ENCODE measurements at places on chromosomes 2 and 18.

DNA sequence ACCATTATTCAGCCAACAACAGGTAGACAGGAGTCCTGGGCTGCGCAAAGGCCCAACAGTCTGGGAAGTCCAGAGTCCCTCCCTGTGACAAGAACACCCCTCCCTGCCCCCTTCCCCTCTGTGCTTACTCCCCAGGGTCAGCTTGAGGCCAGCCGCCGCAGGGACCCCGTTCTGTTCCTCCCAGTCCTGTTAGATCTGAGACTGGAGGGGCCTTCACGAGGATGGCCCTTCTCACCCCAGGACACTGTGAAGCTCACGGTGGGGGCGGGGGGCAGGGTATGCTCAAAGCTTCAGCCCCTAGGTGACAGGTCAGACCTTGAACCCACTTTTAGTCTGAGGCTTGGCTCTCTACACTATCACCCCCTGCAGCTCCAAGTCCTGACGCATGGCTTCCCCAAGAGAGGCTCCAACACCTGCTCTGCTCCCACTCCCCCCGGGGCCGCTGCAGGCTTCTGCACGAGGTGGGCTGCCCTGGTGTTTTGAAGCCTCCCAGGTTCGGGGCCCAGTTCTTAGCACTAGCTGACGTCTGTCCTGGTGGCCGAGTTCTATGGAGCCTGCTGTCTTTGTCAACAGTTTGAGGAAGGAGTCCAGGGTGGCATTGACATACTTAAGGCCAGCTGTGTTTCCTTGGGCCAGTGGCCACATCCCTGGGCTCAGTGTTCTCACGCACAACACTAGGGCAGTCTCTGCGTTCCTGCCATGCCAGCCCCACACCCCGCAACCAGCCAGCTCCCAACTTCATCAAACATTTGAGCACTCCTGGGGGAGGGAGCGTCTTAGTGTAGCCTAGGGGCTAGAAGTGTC is 37.2 kb upstream of the HPCAL1 start:
- no peak for DNase-seq

- no peak for DNase-seq
Observed at GRCh38 chr2:46520130-46520711, 40.9 kb downstream of the TMEM247 start.

DNA sequence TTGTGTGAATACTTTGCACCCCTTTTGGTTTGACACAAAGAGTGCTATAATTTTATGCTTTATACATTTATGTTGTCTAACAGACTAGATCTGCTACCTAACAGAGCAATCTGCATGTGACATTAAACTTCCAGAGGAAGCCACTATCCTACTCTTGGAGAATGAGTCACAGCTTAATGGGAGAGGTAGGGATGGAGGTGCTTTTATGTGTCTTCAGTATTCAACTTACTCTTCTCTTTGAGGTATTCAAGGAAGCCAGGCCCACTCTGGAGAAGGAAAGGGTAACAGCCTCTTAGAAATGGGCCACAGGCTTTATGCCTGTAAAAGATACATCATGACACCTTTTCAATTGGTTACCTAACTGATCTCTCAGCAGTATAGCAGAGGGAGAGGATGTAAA is 85.8 kb upstream of the NEUROD1 start:
- DNase-seq = no peak

DNA sequence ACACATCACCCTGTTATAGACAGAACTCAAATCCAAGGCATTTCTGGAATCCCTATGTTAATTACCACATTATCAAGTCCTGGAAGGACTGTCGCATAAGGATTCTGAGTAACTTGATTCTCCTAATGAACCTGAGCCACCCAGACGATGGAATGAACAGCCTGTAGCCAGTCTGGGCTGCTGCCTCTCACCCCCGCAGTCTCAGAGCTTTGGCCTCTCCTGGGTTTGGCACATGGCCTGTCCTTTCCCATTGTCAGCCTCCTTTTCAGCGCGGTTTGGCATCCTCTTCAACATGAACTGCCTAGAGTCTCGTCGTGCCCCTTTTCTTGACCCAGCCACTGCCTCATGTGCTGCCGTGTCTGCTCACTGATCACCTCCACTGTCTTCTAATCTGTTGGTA is 147.6 kb downstream of the SLC8A1 start:
- DNase-seq = no peak

DNA sequence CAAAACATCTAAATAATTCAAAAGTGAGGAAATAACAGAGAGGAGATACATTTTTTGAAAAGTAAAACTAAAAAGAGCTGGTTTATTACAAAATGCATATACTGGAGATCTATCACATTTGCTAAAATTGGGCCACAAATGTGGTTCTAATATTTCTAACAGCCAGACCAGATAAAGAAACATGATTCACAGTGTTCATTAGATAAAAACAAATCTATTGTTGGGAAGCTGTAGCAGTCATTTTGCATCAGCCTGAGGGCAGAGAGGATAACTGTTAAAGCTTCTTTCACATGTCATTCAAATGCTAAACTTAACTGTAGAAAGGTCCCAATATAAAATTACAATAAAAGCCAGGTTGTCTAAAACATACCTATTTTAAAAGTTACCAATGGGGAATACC is 148.3 kb downstream of the GULP1 start:
- DNase-seq = no peak

DNA sequence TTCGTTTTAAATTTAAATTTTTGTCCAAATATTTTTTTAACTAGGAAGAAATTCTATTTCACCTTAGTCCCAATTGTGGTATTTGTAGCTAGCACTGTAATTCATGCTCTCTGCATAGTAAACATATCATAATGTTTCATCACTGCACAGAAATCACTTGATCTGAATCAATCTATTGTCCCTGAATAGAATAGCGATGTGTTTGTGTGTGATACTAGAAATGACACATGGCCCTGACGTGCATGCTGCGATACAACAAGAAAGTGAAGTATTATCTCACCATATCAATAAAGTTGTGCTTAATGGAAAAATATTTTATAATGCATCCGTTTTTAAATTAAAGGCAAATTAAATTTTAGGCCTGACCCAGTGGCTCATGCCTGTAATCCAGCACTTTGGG is 10.0 kb downstream of the TTL start:
- DNase-seq = no peak

DNA sequence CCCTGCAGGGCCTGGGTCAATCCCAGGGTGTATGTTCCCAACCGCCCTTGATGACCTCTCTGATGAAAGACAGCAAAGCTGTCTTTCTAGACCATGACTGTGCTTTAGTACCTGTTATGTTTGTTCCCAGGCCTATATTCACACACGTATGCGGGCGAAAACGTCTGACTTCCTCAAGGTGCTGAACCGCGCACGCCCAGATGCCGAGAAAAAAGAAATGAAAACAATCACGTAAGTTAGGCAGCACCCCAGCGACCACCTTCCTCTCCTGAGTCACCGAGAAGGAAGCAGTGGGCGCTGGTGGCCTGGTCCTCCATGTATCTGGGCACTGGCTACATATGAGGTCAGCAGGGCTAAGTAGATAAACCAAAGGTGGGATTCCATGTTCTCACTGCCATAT is 11.1 kb upstream of the GPBAR1 start:
- no peak for DNase-seq

GRCh38 chr2:45889053-45889452 is 237.6 kb downstream of the PRKCE start:
- no peak for DNase-seq

DNA sequence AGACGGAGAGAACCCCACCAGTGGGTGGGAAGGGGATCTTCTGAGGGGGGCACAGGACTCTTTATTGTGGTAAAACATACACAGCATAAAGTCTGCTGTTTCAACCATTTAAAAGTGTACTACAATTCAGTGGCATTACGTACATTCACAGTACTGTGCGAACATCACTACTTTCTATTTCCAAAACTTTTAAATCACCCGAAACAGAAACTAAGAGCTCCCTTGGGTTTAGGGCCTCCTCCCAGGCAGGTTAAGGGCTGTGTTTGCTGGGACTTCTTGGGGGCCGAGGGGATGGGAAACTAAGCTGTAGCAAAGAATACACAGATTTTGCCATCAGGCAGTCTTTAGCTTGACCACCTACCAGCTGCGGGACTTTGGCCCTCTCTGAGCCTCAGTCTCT is 242.0 kb downstream of the HAUS1 start:
- no peak for DNase-seq

DNA sequence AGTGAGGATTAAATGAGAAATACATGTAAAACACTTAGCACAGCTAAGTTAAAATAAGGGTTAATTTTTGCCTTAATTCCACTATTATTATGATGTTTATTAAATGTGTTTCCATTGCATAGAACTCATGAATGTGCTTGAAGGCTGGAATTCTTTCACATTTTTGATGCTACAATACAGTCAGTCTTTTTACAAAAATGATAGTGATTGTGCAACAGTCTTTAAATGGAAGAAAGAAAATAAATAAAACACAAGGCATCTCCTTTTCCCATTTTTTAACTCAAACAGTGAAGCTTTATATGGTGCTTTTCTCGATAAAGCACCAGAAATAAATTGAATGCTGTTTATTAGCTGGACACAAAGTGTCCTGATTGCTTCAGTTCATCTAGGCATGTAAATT is 123.9 kb downstream of the MAP2 start:
- DNase-seq = no peak

DNA sequence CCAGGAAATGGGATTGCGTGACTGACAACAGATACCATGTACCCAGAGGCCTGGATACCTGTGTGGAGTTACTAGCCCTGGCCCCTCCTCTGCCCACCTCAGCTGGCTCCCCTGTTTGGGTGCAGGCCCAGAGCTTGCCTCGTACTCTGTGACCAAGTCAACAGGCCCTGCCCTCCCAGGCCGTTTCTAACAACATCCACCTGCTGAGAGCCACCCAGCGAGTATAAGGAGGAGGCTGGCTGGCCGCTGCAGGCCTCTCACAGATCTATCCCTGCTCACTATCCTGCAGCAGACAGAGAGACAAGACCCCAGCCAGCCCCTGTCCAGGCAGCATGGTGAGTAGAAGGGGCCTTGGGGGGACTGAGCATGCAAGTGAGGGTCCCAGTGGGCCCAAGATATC is 12.5 kb upstream of the TUBA4A start:
- DNase-seq = no peak

- no peak for DNase-seq
Observed at GRCh38 chr2:140354544-140354943, 1574.4 kb upstream of the NXPH2 start.

- DNase-seq = no peak
Observed at GRCh38 chr18:29271501-29271900, 1094.6 kb upstream of the CDH2 start.

- DNase-seq = no peak
Observed at GRCh38 chr2:43201497-43201896, 24.9 kb downstream of the ZFP36L2 start.

GRCh38 chr18:9835825-9836224 is 49.9 kb upstream of the TXNDC2 start:
- DNase-seq = no peak

DNA sequence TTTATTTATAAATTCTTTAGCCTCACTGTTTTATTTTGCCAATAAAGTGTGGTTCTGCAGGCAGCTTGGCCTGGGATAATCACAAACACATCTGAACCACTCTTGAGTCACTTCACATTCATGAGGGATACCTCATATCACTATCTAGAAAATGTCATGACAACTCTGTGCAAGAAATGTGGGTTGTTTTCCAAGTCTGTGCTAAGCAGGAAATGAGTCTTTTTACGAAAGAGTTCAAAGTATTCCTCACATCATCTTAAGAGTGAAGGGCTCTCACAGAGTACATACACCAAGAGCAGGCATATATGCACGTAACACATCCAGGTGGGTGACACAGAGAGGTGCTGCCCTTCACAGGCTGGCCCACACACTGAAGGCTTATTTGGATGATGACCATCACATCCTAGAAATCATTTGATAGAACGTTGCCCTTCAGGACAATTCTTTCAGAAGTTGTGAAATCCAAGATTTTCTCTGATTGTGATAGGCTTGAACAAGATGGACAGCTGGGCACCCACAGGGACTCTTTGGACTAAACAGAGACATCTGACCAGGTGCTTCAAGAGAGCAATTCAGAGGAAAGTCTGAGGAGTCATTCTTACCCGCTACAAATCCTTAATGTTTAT is 811.1 kb upstream of the LRATD1 start:
- DNase-seq = no peak

- no peak for DNase-seq
Observed at GRCh38 chr2:47516360-47517104, 113.6 kb downstream of the MSH2 start.

DNA sequence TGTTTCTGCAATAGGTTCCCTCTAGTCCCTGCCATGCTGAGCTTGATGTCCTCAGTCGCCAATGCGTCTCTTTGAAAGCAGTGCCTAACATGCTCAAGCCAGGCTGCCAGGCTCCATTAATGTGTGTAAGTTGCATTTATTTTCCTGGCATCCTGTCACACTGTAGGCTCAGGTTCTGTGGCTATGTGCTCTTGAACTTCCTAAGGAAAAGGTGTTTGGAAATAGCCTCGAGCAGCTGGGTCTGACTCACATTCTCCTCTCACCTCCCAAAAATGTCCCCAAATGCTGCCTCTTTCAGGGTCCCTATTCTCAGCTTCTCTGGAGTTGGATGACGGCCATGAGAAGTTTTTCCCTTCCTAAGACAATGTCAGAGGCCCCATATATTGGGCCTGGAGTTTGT is 58.0 kb upstream of the SLC14A2 start:
- no peak for DNase-seq

- DNase-seq = no peak
Observed at GRCh38 chr18:67549946-67550345, 33.4 kb upstream of the DSEL start.

DNA sequence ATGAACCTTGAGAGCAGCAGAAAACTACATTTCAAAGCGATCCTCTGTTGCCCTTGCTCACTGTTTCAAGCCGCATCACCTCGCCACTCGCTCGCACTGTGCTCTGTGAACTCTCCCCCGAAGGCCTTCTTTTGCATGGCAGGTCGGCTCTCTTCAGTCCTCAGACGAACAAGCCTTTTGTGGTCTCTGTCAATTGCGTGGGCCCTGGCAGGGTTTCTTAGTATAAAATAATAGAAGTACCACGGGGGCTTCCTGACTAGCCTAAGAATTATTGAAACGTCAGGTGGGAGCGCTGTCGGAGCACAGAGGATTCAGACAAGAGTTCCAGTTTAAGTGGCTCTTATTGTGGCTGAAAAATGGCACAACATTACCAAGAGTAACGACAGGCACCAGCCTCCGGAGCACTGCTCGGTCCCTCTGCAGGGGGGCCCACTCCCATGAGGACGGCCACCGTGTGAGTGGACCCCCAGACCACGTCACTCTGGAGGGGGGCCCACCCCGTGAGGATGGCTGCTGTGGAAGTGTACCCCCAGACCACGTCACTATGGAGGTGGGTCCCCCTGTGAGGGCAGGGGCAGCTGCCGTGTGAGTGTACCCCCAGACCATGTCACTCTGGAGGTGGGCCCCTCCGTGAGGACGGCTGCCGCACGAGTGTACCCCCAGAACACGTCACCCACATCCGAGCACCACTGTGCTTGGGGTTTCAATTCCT is 237.7 kb downstream of the HDAC4 start:
- peak; percentile 49 for DNase-seq

DNA sequence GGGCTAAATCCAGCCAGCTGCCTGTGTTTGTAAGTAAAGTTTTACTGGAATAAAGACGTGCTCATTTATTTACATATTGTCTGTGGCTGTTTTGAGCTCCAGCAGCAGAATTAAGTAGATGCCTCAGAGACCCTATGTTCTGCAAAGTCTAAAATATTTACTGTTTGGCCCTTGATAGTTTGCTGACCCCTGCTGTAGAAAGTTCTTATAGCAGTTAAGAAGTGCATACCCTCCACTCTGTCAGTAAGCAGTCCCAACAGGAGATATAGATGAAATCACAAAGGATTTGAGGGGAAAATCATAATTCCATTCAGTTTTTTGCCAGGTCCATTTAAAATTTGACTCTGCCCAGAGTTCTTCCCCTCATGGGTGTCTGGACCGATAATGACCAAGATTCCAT is 50.1 kb upstream of the ITM2C start:
- no peak for DNase-seq
